Fibroblast of lung (primary cell): ENCODE measurements at places on chromosomes 2 and 18. TPM values are rescaled to one million over a fixed set of nuclear protein-coding genes. Genes with fewer than 3 reads are reported as not detected.
A peak's percentile ranks its signal among the peaks of the same experiment; 100 is the strongest.

- no peak for DNase-seq
Measured at GRCh38 chr2:27687232-27687631, 23.5 kb downstream of the SLC4A1AP start.

- DNase-seq = no peak
Measured at GRCh38 chr18:21680161-21680560, 24.4 kb downstream of the ABHD3 start.

DNA sequence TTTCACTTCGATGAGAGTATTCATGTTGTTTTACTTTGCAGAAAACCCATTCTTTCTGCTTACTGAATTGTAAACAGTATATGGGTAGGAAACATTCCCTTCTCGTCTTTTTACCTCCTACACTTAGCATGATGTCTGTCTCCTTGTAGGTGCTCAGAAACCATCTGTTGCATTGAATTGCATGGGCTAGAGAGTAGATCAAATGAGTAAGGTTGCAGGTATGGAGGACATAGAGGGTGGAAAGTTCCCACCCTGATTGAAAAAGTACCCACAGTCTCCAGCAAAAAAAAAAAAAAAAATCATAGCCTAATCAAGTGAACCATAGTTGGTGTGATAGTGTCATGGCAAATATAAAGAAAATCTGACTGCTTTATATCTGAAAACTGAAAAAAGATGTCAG, 1.7 kb downstream of the CYTIP start:
- DNase-seq = no peak

- DNase-seq = peak; percentile 16
Measured at GRCh38 chr18:53567929-53568574, 656.4 kb downstream of the MBD2 start.

DNA sequence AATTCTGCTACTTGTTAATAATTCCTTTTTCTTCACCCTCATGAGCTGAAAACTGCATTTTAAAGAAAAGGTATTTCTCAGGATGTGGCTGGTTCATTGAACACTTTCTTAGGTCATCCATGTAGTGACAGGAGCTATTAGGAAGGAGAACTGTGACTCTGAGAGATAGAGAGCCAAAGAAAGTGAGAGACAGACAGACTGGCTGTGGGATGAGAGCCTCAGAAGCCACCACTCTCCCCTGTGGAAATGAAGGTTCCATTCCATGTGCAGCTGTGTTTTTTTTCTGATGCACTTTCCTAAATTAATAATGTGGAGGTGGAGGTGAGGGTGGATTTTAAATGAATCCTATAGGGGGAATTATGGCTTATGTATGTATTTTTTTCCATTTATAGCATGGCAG, 113.3 kb downstream of the FAM210A start:
- no peak for DNase-seq

- peak; percentile 46 for DNase-seq
Measured at GRCh38 chr2:77443076-77443475, 79.1 kb downstream of the LRRTM4 start.

DNA sequence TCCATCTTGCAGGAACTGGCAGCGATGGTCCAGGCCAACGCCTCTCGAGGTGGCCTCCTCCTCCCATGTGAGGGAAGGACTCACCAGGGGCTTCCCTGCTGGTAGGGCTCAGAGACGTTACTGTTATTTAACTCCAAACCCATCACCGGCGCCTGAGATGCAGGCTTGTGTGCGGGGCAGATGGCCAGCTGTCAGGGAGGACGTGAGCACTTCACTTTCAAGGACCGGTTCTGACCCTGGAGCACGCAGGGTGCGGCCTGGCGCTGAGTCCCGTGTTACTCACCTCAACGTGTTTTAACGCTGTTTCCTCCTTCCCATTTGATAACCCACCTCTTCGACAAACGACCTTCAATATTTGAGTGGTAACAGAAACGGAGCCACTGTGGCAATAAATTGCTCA, 350.2 kb downstream of the ZNF516 start:
- no peak for DNase-seq

GRCh38 chr2:196513796-196514526, 125.6 kb upstream of the CCDC150 start:
- DNase-seq = no peak

DNA sequence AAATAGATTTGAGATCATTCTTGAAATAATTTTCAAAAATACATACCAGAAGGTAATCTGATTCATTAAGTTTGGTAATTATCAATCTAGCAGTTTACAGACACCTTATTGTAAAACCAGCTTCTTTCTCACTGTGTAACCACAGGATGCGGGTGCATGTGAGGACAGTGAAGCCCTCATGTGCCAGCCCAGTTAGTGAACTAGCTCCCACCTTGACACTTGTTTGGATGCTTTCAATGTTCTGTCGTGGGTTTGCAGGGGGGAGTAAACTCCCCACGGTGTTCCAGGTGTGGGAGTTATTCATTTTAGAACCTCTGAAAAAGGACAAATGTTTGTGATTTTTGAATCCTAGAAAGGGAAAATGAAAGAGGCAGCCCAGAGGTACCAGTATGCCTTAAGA, 59.0 kb downstream of the WDSUB1 start:
- DNase-seq = no peak

DNA sequence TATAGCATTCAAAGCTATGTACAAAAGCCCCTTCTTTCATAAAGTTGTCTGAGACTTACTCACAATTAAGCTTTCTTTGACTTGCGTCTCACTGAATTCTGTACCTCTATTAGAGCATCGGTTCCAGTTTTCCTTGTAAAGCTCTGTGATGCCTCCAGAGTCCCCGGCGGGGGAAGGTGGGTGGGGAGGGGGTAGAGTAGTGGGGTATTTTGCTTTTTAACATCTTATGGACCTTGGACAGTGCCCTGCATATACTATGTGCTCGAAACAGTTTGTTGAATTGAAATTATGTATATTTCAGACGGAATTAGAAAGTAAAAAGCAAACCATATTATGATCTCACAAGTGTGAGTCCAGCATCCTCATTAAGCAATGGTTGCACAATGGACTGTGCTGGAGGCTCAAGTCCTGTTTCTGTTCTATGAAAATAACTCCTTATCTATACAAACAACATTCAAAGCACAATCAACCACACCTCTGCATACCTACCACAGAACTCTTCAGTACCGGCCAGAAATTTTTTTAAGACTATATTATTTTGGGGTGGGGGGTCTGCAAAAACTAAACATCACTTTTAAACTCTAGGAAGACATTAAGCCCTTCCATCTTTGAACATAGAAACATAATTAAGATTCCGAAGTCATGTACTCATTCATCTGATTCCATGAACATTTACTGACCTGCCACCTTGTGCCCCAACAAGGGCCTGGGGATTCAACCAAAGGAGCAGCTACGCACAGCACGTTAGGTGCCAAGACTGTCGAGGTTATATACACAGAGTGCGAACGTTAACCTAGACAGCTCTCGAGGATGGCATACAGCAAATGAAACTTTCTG, 908 bp downstream of the STAT1 start:
- peak; percentile 27 for DNase-seq

Gene SFTPB
- total RNA-seq = not detected in 2 replicates

Gene TCF23
- under 0.01 TPM in 1 of 2 replicates, not detected in the other for total RNA-seq

Gene AQP4
- total RNA-seq = not detected in 2 replicates

Gene LTBP1
- total RNA-seq = 190 and 324 TPM in 2 replicates
